ENCODE measurements at places on chromosomes 6 and 20.

- DNase-seq, result no peak
Measured at GRCh38 chr6:77834591-77834996, 181.8 kb downstream of the MEI4 start.

DNA sequence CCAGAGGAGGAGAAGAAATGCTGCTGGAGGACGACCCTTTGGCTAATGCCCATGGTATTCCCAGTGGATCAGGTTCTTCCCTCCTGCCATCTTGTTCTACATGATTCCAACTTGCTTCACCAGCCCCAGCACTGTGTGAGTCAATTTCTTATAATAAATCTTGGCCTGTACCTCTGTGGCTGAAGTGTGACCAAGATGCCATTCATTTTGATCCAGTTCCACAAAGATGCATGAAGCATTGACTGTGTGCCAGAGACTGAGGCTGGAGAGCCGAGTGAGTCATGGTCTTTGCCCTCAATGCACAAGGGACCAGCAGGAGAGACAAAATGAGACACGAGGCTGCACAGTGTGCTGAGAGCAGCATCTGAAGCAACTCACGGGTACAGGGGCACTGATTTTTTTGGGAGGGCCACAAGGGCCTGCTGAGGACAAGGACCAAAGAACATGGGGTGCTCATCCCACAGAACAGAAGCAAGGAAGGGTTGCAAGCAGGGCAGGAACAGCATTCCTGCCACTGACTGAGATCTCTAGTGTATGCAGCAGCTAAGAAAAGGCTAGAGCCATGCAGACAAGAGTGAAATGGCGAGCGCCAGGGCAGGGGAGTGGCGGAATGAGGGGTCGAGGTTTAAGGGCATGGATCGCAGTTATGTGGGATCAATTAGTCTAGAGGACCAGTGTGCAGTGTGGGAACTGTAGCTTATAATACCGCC lies 207.0 kb downstream of the THBS2 start:
- DNase-seq, result peak; percentile 19

DNA sequence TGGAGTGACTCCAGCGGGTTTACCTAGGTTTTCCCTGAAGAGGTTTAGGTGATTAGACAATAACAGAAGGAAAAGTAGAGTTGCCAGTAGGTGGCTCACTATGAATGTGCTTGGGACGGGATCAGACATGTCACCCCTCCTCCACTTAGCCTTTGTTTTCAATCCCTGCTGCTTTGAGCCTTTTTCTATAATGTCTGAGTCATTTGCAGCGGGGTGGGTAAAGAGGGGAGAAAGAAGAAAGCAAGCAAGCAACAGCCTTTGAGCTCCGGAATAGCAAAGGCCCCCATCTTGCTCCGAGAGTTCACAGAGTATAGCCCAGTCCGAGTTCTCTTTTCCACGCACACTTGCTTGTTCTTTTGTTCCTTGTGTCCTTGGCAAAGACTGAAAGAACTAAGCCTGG lies 129.1 kb downstream of the PACRG start:
- DNase-seq, result peak; percentile 45

DNA sequence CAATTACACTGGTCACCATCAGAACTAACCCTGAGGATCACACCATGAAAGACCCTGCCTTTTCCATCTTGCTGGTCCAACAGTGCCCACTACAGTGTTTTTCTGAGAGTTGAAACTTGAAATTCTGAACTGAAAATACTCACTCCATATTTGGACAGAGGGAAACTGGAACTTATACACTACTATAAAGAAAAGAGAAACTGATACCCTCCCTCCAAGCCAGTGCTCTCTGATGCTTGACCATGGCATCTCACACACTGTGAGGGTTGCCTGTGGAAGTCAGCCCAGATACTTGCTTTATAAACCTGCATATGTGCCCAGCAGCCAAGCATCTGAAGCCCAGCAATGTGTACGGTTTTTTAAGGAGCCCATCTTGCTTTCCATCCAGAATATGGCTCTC lies 108.7 kb downstream of the FOXA2 start:
- DNase-seq, result no peak

GRCh38 chr6:36123270-36124139 lies 6.8 kb upstream of the MAPK13 start:
- DNase-seq, result peak; percentile 79

DNA sequence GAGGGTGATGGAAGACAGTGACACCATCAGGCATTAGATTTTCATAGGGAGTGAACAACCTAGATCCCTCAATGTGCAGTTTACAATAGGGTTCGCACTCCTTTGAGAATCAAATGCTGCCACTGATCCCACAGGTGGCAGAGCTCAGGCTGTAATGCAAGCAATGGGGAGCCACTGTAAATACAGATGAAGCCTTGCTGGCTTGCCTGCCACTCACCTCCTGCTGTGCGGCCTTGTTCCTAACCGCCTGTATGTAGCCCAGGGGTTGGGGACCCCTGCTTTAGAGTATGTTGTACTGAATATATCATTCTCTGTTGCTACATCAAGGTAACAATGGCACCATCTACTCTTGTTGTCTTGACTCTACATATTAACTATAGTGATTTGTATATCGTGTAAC lies 37.1 kb downstream of the TPD52L1 start:
- no peak for DNase-seq

DNA sequence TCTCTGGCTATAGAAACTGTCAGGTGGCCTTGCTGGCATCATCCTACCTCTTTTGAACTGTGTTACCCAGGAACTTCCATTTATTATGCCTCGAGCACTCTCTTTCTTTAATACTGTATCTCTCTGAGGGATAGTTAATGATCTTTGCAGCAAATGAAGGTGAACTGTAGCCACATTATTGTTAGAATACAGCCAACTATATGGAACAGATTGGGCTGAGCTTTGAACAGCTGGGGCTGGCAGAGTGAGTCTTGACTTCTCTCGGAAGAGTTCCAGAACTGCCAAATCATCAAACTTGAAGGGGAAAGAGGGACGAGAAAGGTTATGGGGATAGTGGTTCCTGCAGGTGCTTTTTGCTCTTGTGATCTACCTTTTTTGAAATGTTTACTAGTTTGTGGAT lies 237.7 kb downstream of the PRL start:
- DNase-seq, result no peak

DNA sequence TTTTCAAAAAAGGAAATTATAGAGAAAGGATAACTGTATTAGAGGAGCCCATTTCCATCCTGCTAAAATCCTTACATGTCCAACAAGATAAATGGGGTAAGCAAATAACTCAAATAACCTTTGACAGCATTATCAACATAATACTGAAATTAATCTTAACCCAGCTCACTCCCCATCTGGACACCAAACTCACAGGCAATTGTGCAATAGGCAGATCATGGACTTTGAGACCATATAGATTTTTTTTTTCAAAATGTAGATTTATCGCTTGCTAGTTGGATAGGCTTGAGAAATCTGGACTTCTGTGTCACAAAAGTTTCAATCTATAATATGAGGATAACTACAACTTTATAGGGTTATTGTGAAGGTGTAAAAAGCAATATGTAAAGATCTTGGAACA lies 134.4 kb upstream of the ASCC3 start:
- no peak for DNase-seq

GRCh38 chr6:45473121-45473993 lies 95.6 kb upstream of the SUPT3H start:
- DNase-seq, result no peak

GRCh38 chr6:120826253-120826652 lies 508.0 kb downstream of the TBC1D32 start:
- no peak for DNase-seq

GRCh38 chr6:127222418-127222817 lies 44.2 kb upstream of the RNF146 start:
- DNase-seq, result no peak

DNA sequence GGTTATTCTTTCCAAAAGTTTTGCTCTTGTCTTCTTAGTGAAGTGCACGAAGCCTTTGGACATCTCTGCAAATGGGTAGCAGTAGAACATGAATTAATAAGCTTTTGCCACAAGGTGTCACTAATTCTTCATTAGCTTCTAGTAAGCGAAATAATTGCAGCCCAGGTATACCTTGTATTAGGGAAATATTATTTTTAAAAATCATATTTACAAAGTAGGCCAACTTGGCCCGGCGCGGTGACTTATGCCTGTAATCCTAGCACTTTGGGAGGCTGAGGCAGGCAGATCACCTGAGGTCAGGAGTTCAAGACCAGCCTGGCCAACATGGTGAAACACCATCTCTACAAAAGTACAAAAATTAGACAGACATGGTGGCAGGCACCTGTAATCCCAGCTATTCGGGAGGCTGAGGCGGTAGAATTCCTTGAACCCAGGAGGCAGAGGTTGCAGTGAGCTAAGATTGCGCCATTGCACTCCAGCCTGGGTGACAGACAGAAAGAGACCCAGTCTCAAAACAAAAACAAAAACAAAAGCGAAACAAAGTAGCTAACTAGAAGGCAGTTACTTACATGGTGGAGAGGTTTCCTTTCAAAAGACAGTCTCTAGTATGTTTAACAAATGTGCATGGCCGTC lies 8.8 kb upstream of the RSPH3 start:
- DNase-seq, result no peak

- DNase-seq, result no peak
Measured at GRCh38 chr6:166526937-166527336, 59.5 kb downstream of the RAMACL start.

GRCh38 chr20:53609491-53610445 lies 16.1 kb upstream of the ZNF217 start:
- peak; percentile 67 for DNase-seq

DNA sequence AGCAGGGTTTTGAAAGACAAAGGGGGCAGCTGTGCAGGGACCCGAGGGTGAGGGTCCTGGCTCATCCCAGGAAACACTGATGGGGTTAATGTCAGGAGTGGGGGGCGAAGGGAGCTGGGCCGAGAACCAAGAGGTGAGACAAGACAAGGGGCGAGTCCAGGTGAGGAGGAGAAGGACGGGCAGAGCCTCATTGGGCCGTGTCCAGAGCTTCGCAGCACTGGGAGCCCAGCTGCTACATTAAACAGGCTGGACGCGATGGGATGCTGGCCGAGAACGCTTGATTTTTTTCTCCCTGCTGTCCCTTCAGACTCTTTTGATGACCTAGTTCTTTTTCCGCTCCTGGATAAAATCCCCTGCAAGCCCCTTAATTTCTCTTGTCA lies 172.8 kb upstream of the SNX9 start:
- DNase-seq, result no peak

- DNase-seq, result no peak
Measured at GRCh38 chr6:156191895-156192294, 585.3 kb upstream of the ARID1B start.

DNA sequence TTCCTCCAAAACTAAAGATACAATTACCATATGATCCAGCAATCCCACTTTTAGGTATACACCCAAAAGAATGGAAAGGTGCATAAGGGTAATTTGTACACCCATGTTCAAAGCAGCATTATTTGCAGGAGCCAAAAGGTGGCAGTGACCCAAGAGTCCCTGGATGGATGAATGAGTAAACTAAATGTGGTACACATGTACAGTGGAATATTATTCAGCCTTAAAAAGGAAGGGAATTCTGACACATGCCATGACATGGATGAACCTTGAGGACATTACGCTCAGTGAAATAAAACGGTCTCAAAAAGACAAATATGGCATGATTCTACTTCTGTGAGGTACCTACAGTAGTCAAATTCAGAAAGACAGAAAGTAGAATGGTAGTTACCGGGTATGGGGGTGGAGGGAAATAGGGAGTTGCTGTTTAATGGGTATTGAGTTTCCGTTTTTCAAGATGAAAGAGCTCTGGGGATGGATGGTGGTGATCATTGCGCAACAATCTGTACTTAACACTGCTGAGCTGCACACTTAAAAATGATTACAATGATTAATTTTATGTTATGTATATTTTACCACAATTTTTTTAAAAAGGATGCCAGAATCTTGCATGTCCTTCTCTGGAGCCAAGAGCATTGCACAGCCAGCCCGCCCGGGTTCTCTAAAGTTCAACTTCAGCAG lies 518.9 kb upstream of the JARID2 start:
- no peak for DNase-seq

- DNase-seq, result no peak
Measured at GRCh38 chr20:6055161-6055783, 1.4 kb upstream of the LRRN4 start.

DNA sequence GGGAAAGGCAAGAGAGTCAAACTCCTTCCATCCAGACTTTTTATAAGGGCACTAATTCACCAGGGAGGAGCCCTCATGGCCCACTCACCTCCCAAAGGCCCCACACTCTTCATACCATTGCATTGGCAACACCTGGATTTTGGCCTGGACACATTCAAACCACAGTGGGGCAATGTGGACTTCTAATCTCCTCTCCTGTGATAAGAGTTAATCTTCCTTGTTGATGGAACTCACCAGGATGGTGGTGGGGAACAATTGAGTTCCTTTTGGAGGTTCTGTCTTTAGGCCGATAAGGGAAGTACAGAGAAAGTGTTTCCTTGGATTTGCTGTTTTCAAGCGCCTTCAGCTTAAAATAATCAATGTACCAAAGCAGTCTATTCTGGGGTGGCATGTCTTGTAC lies 268.7 kb downstream of the CD83 start:
- DNase-seq, result no peak

GRCh38 chr6:167336844-167337630 lies 12.2 kb downstream of the TTLL2 start:
- no peak for DNase-seq

DNA sequence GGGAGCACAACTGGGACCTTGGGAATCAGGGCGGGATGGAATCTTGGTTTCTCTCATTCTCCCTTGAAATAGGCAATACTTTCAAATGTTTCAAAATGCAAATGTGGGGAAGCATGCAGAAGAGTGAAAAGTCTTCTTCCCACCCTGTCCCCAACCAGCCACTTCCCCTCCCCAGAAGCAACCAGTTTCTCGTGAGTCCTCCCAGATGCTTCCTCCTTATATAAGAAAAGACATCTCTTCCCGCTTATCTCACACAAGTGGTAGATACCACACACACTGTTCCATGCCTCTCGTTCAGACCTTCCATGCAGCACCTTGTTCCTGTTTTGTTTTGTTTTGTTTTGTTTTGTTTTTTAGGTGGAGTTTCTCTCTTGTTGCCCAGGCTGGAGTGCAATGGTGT lies 25.1 kb downstream of the HCK start:
- DNase-seq, result no peak

GRCh38 chr6:4210629-4211419 lies 75.4 kb upstream of the ECI2 start:
- peak; percentile 49 for DNase-seq

GRCh38 chr6:53162606-53163005 lies 14.0 kb upstream of the GCM1 start:
- DNase-seq, result no peak

GRCh38 chr6:137218473-137218916 lies 690 bp downstream of the IFNGR1 start:
- DNase-seq, result peak; percentile 41

GRCh38 chr6:87742106-87742505 lies 40.1 kb upstream of the AKIRIN2 start:
- no peak for DNase-seq

- no peak for DNase-seq
Measured at GRCh38 chr6:129488313-129488712, 221.7 kb downstream of the ARHGAP18 start.

Data from HTR-8/SVneo (cell line).